ENCODE measurements at places on chromosomes 13 and 19.

GRCh38 chr13:85436029-85436428 lies 363.2 kb downstream of the SLITRK6 start:
- no peak for DNase-seq

DNA sequence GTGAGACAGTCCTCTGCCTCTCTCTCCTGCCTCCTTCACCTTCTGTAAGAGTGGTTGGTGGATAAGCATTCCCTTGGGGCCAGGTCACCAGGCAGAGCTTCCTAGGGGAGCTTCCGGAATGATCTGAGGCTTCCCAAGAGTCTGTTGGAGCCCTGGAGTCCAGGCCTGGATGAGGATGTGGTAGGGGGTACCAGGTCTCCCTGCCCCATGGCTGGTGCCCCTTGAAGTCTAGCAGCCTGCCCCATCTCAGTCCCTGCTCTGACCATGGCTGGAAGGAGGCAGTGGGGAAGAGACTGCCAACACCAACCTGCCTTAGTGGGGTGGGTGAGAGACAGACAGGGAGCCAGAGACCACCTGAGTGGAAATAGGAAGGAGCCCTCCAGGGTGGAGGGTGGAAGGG lies 1316.9 kb downstream of the UQCRFS1 start:
- no peak for DNase-seq

GRCh38 chr19:6455924-6456323 lies 3.7 kb downstream of the SLC25A23 start:
- no peak for DNase-seq

GRCh38 chr13:36310417-36311108 lies 12.9 kb upstream of the CCDC169 start:
- no peak for DNase-seq

- no peak for DNase-seq
Observed at GRCh38 chr19:4264812-4265211, 14.3 kb upstream of the SHD start.

- no peak for DNase-seq
Observed at GRCh38 chr13:100203696-100204367, 114.9 kb downstream of the PCCA start.

DNA sequence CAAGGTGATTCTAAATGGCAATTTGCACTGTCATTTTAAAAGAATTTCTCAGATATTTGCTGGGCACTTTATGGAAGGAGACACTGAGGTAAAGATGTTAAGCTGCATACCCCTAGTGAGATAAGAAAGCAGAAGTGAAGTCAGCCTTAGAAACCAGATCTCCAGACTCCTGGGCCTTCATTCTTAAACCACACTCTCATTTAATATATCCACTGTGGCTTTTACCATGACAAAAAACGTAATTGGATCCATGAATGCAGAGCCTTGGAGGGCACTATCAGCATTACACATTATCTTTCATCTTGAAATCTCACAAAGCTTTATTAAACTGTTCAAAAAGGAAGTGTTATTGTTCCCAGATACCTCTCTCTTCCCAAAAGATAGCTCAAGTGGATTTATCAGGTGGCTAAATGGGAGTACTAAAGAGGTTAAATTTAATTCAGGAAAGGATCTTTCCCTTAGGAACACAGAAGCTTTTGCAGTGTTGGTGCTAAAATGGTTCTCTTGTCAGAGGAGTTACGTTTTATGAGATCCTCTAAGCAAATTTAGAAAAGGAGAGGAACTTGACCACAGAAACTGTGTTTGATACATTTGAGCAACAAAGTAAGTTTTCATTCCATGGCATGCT lies 1060.4 kb downstream of the EFNB2 start:
- DNase-seq = no peak

DNA sequence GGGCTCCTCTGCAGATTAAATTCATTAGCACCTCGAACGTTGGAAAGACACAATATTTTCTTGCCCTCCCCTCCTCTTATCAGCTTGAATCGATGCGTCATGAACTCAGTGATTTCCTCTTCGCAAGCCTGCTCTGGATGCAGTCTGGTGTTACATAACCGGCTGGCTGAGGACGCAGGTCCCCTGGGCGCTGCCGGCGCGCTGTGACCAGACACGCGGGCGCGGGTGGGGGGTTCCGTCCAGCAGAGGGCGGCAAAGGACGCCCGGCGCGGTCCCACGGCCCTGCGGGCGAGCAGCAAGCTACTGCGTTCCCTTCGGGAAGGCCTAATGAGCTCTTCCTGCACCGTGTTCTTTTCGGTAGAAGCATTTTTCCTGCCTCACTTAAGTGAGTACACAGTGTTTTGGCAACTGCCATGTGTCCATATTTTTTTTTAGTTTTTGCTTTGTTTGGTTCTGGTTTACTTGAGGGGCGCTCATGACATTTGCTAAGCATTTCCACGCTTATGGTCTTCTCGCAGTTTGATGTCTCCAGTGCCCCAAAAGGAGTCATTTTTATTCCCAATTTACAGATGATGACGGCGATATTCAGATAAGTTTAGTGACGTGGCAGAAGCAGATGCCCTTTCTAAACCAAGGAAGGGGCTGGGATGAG lies 112.2 kb upstream of the MBNL2 start:
- DNase-seq = no peak

DNA sequence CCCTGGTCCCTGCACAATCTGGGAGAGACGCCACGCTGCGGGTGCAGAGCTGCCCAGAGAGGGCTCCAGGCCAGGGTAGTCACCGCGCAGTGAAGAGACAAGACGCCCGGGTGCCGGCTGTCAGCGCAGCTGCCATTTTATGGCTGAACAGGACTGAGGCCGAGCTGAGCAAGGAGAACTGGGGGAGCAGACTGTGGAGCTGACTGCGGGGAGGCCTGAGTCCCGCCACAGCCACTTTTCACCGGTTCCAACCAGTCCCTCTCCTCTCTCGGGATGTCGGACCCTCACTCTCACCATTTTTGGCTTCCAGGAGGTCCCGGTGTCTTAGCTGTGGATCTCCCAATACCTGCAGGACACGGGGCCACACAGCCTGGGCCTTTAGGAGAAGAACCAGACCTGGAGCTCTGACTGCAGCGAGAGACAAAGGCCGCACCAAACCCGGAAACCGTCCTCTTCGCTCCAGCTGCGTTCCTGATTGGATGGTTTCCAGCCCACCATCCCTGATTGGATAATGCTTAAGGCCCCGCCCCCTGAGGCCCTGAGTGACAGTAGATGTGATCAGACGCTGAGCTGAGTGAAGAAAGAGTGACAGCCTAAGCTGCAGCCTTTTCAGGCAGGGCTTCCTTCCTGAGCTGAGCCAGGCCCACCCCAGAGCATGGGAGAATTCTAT lies at the start of gene ZNF626:
TSS of gene ZNF626 (minus strand) at position 422 of the 670 bp plus-strand sequence. CDS start at position 297, 125 bp downstream.
- no peak for DNase-seq

DNA sequence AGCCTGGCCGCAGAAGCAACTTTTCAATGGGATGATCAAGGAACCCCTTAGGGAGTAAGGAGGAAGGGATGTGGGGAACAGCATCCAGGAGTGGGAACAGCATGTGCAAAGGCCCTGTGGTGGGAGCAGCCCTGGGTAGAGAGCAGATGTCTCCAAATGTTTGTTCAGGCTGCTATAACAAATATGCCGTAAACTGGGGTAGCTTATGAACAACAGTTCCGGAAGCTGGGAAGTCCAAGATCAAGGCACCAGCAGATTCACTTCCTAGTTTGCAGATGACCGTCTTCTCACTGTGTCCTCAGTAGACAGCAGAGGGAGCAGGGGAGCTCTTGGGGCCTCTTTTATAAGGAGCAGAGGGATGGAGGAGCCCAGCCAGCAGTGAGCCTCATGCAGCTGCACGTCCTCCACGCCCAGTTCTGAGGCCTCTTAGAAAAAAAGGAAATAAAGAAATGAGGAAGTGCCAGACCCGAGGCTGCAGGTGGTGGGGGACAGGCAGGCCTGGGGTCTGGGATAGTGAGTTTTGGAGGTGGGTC lies 4.2 kb upstream of the LRRC25 start:
- DNase-seq = no peak

DNA sequence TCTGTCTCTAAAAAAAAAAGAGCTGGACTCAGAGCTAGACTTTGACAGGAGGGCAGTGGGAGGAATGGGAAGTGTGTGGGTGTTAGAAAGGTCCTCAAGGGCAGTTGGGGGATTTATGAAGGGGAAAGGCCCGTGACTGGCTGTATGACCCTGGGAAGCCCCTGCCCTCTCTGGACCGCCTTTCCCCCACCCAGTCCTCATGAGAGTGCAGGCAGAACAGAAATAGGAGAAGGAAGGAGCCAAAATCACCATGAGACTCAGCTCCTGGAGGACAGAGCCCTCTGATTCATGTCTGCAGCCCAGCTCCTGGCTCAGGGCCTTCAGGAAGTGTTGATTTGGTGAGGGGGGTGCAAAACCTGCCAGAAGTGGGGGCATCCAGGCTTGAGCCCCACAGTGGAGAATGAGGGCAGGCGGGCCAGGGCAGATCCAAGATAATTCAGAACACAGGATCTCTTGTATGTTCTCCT lies 8.7 kb upstream of the SMG9 start:
- no peak for DNase-seq

- DNase-seq = no peak
Observed at GRCh38 chr19:42140125-42140754, 8.0 kb upstream of the POU2F2 start.

DNA sequence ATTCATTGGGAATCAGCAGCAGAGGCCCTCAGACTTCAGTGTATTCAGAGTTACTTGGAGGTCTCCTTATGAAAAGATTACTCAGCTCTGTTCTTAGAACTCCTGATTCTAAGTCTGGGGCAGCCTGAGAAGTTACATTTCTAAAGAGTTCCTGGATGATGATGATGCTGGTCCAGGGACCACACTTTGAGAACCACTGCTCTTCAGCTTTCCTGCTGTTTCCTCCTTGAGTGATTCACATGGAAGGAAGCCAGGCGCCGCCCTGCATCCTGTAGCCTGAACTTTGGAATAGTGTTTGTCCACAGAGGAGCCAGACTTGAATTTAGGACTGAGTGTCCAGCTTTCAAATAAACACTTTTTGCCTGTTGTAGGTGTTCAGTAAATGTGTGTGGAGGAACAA lies 2.9 kb downstream of the CEBPG start:
- no peak for DNase-seq

GRCh38 chr13:94707400-94708021 lies 4.8 kb downstream of the SOX21 start:
- DNase-seq = no peak

DNA sequence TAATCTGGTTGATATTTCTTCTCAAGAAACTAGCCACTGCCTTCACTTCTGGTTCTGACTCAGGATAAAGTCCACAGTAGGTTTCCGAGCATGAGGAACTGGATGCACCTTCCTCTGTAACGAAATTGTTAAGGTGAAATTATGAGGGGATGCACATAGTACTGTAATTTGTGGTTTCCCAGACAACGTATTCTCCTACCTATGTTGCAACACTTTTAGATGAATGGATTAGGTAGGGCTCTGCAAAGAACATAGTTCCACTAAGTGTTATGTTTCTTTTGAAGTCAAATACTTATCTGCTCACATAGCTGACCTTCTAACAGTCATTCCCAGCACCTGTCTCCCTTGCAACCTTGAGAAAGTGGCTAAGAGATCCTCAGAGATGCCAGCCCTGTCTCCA lies 5.7 kb upstream of the ZC3H13 start:
- DNase-seq = no peak

DNA sequence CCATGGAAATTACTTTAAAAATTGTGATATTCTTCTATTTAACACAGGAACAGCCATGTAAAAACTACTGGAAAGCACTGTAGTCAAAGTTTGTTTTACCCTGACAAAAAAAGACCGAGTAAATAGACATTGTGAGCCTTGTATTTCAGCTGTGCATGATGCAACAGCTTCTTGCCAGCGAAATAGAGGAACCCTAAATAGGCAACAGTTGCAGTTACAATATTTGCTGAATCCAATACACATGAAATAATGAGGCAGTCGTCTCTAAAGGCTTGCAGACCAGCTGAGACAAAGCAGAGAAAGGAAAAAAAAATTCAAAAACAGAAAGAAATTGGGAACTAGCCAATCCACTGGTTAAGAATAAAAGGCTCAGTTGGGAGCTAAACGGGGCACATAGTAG lies 1001.1 kb downstream of the OLFM4 start:
- no peak for DNase-seq

DNA sequence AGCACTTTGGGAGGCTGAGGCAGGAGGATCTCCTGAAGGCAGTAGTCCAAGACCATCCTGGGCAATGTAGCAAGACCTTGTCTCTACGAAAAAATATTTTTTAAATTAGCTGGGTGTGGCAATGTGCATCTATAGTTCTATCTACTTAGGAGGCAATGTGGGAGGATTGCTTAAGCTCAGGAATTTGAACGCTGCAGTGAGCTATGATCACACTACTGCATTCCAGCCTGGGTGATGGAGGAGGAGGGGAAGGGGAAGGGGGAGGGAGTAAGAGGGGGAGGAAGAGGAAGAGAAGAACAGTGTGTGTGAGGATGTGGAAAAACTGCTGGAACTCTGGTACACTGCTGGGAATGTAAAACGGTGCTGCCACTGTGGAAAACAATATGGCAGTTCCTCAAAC lies 9.2 kb upstream of the CLIP3 start:
- DNase-seq = no peak

DNA sequence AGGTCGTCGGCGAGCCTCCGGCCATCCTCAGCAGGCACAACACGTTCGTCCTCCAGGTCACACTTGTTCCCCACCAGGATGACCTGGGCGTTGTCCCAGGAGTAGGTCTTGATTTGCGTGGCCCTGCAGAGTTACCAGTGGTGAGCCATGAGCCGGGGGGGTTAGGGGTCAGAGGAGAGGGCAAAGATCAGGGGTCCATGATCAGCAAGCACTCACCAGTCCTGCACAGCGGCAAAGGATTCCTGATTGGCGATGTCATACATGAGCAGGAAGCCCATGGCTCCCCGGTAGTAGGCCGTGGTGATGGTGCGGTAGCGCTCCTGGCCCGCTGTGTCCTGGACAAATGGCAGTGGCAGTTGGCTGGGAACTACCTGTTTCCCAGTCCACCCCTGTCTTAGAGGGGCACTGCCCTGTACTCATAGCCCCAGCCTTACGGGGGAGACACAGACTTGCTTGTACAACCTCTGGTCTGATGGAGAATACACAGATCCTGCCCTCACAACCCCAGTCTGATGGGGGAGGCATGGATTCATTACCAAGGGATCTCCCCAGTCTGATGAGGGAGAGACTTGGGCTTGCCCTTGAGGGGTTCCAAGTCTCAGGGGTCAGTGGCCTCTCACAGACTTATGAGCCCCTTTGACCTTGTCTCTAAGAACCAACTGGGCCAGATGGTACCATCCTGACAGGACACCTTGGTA lies 3.9 kb downstream of the RAB3D start:
- DNase-seq = no peak

- DNase-seq = no peak
Observed at GRCh38 chr13:112688560-112689302, 1.1 kb upstream of the ATP11A start.

DNA sequence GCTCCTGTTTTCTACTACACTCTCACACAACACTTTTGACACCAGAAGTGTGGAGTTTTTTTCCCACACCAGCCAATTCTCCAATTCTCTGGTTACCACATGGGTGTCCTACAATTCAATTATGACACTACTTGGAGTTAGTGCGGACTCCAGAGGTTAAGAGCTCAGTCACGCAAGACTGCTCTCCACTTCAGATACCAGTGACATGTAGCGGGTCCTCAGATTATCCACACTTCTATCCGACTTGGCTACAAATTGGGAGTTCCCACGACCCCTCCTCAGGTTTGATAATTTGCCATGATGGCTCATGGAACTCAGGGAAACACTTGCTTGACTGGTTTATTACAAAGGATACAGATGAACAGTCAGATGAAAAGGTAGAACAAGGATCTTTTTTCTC lies 32.9 kb downstream of the PAN3 start:
- no peak for DNase-seq

GRCh38 chr19:4032436-4032835 lies 24.9 kb downstream of the PIAS4 start:
- no peak for DNase-seq
